ENCODE measurements at places on chromosomes 1 and 21.

- no peak for DNase-seq
Measured at GRCh38 chr1:167717351-167717750, 4.4 kb upstream of the MPZL1 start.

- DNase-seq: no peak
Measured at GRCh38 chr21:46386734-46387088, 62.8 kb downstream of the PCNT start.

DNA sequence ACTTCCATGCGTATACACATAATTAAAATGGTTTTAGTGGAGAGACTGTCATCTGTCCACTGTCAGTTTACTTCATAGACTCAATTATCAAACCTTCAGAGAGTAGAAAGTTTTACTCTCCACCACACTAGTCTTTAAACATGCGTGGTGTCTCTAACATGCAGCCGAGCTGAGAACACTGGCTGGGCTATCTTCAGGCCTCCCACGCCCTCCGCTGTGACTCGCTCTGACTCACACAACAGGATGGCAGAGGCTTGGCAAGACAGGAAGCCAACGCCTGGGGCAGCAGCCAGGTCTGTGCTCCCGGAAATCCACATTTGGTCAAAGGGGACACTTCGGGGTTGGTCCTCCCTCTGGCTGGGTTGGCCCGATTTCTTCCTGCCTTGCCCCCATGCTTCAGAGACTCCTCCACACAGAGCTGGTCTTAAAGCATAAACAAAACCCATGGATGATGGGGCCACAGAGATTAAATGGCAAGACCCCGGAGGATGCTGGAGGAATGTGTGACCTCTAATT lies 22.7 kb upstream of the IFNGR2 start:
- DNase-seq: peak; percentile 86

GRCh38 chr21:18869104-18869503 lies 465.5 kb upstream of the TMPRSS15 start:
- DNase-seq: no peak

- no peak for DNase-seq
Measured at GRCh38 chr1:69993810-69994209, 211.6 kb downstream of the LRRC40 start.

GRCh38 chr1:163414778-163415177 lies 93.0 kb downstream of the NUF2 start:
- no peak for DNase-seq

DNA sequence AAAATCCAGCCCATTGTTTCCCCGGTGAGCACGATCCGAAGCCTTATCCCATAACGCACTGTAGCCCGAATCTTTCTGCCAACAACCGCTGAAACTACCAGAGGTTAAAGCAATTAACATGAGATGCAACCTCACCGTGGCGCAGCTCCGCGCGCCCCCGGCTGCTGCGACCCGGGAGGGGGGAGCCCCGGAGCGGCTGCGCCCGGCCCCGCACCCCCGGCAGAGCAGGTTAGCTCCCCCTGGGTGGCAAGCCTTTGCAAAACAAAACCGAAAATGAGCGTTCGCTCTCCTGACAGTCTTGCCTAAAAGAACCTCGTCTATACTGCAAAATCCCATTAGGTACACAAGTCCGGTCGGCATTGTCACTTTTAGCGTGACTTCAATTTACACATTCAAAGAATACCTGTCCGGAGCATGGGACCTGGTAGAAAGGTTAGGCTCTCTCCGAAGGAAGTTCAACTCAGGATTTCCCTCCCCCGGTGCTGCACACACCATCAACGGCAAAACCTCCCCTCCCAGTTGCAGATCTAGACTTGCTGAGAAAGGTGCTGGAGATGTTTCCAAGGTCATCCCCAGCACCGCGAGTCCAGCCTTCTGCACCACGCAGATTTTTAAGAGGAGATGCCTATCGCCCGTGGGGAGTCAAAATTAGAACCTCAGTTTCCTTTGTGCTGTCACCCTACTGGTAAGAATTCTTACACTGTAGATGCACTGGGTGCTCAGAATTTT lies 107.5 kb downstream of the ZNF281 start:
- peak; percentile 37 for DNase-seq

DNA sequence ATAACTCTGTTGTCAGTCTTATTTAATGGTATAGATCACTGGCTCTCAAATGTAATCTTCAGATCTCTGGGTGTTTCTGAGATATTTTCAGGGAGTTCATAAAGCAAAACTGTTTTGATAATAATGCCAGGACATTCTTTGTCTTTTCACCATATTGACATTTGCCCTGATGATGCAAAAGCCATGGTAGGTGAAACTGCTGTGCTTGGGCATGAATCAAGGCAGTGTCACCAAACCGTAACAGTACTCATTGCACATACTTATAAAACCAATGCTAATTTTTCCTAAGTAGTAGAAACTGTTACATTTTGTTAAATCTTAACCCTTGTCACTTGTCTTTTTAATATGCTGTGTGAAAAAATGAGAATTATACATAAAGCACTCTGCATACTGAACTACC lies 76.0 kb downstream of the RPS6KC1 start:
- no peak for DNase-seq

- no peak for DNase-seq
Measured at GRCh38 chr21:15138490-15138889, 73.7 kb upstream of the NRIP1 start.

GRCh38 chr21:21230672-21231071 lies 232.5 kb downstream of the NCAM2 start:
- DNase-seq: no peak

- no peak for DNase-seq
Measured at GRCh38 chr1:201759194-201759815, 69.7 kb upstream of the IPO9 start.

DNA sequence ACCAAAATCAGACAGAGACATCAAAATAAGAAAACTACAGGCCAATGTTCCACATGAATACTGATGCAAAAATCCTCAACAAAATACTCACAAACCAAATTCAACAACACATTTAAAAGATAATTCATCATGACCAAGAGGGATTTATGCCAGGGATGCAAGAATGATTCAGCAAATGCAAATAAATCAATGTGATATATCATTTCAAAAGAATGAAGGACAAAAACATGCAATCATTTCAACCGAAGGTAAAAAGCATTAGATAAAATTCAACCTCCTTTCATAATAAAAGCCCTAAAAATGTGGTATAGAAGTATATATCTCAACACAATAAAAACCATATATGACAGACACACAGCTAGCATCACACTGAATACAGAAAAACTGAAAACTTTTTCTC lies 81.5 kb upstream of the LYPLAL1 start:
- DNase-seq: no peak
